Stimulated activated CD8-positive, alpha-beta memory T cell treated with anti-CD3 and anti-CD28 coated beads, Interleukin-7, amount 100 ng/mL, for 24 hours (primary cell): ENCODE measurements at places on chromosomes 1 and 21.

DNA sequence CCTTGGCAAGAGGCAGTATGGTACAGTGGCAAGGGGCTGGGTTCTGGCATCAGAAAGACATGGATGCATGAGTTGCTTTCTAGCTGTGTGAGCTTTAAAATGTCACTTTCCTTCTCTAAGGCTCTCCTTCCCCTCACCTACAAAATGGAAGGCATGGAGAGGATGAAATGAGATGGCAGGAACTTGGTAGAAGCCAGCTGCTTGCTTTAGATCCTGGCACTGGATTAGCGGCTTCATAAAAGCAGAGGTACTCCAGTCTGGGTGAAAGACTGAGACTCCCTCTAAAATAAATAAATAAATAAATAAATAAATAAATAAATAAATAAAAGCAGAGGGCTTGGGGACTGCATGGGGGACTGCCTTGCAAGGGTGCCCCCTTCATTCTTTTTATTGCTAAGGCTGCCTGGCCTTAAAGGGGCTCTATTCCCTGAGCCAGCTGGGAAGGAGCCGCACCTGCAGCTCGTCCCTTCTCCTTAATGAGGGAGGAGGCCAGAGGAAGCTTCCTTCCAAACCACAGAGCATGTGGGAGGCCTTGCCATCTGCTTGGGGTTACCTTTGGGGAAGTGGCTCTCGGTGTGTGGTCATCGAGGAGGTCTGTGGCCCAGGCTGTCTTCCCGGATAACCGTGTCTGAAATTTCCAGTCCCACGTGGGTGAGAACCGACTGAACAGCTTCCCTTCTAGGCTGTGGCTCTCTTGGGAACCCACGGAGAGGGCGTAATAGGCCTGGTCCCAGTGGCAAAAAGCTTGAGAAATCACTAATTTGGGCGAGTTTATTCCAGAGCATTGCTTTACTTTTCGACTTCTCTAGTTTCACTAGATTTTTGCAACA lies 2.0 kb upstream of the ATP13A2 start:
- DNase-seq: no peak

- no peak for DNase-seq
These were observed 55.3 kb downstream of the RPS6KC1 start for GRCh38 chr1:213106298-213106697.

DNA sequence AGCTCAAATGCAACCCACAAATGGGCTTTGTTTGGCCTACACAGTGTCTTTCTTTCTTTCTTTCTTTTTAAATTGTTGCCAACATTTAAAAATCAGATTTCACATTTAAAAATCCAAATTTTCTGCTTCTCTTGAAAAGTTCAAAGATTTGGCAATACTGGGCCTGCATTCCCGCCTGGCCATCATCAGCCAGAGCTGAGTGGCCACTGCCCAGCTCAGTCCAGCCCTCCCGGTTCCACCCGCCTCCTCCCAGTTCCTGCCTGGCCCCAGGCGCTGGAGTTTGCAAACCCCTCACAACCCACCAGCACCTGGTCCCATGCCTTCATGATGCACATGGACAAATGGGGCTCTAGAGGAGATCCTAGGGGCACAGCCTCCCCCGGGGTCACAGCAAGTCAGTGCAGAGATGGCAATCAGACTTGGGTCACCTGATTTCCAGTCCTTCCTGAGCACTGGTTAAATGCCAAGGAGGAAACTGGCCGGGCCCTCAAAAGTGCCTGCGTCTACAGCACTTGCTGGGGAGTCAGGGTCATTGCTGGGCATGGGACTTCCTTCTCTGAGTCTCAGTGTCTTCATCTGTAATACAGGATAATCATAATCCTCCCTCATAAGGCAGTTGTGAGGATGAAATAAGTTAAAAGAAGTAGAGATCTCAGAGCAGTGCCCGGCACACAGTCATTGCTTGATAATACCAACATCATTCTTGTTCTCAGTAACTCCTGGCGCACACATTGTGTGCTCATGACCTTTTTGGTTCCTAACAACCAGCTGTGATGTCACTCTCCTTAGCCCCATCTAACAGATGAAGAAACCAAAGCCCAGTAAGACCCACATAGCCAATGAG lies 41.0 kb upstream of the LAPTM5 start:
- no peak for DNase-seq

- no peak for DNase-seq
These were observed 61.3 kb downstream of the XKR8 start for GRCh38 chr1:28021064-28021463.

- no peak for DNase-seq
These were observed 33.5 kb upstream of the HHAT start for GRCh38 chr1:210294999-210295745.

DNA sequence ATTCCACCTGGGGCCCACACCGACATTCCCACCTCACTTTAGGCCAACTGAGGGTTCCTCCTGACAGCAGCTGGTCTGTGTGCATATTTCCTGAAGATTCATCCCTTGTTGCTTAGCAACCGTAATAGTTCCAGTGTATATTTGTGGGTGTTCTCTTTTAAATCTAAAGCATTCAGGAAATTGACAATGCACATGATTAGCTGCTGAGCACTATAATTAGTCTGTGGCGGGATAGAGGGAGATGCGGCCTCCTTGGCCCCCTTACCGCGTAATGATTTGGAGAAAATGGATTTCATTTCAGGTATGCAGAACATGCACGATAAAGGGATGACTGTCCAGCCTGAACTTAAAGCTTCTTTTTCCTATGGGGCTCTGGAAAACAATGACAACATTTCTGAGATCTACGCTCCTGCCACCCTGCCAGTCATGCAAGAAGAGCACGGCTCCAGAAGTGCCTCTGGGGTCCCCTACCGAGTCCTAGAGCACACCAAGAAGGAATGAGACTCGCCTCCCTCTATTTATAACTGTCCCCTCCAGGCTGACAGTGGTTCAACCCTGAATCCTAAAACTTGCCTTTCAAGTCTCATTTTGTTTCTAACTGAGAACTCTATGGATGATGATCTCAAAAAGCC lies 33.8 kb upstream of the RCAN3 start:
- DNase-seq: no peak

- no peak for DNase-seq
These were observed 140.5 kb downstream of the RHOU start for GRCh38 chr1:228875741-228876140.

GRCh38 chr1:76601465-76601864 lies 265.8 kb upstream of the ST6GALNAC5 start:
- DNase-seq: no peak

GRCh38 chr1:81449786-81450185 lies 350.9 kb upstream of the ADGRL2 start:
- DNase-seq: no peak

DNA sequence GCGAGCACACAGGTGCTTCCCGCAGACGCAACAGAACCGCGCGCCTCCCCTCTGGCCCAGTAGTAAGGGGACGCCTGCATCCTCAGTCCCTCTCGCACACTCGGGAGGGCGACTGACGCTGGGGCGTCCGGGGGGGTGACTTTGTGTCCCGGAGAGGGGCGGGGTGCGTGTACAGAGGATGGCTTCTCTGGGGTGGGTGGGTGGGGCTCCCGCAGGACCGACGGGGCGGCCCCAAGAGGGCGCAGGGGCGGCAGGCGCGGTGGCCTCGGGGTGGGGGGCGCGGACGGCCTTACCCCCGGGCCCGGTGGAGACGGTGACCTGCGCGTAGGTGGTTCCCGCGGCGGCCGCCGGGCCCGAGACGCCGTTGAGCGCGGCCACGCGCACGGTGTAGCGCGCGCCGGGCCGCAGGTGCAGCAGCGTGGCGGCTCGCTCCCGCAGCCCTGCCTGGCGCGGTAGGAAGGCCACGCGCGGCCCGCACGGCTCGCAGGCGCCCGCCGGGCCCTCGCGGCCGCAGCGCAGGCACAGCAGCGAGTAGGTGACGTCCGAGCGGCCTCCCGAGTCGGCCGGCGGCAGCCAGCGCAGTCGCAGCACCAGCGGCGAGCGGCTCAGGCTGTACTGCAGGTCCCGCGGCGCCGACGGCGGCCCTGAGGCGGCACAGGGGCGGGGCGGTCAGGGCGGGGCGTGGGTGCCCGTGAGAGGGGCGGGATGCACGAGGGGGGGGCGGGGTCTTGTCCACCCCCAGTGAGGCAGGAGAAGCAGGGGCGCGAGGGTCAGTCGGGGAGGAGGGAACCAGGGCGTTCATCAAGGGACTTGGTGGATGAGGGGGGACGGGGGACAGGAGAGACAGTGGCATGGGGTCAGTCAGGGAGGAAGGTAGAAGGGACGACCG lies 12.1 kb downstream of the EPHA10 start:
- DNase-seq: no peak

DNA sequence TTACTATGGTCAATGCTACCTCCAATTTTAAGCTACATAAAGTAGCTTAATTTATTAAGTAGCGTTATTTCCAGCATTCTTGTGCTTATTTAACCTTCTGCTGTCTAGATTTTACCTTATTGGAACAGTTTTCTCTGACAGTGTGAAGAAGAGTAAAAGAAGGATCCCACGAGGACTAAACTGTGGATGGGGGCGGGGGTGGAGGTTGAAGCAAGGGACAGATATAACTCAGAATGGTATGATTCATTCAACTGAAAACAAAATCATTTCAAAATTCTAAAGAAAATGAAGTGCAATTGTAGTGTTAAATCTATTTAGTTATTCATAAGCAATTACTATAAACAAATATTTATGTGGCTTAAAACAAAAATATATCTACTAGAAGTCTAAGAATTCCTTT lies 11.5 kb upstream of the VAV3 start:
- no peak for DNase-seq

GRCh38 chr1:203177470-203178039 lies 1.9 kb upstream of the MYBPH start:
- no peak for DNase-seq

DNA sequence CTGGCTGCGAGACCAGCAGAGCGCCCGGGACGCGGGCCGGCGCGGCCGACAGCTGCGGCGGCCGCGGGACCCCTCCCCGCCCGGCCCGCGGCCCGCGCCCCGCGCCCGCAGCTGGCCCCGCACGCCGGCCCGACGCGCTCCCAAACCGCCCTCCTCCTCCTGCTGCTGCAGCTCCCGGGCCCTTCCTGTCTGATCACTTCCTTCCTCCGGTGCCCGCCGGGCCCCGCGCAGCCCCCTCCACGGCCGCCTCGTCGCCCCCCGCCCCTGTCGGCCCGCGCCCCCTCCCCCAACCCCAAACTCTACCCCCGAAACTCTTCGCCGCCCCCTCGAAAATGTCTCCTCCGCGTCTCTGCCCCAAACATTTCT lies 594 bp downstream of the LUZP1 start:
- no peak for DNase-seq

DNA sequence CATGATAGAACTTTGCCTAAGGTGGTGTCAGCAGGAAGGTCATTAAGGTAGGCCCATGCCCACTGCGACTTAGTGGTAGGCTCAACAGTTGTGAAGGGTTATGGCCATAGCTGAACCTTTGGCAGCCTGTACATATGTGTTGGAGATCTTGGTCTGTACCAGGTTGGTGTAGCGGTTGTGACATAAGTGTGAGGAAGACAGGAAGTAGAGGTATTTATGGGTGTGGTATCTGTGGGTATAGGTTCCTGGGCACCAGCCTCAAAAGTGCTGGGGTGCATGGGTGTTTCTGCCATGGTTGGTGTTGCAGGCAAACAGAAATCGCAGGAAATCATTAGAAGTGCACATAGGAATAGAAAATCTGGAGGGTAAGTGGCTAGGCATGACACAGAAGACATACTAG lies 18.6 kb upstream of the LRIF1 start:
- no peak for DNase-seq
